ENCODE measurements at places on chromosomes 7 and 10. TPM values are rescaled to one million over a fixed set of nuclear protein-coding genes. Genes with fewer than 3 reads are reported as not detected.

DNA sequence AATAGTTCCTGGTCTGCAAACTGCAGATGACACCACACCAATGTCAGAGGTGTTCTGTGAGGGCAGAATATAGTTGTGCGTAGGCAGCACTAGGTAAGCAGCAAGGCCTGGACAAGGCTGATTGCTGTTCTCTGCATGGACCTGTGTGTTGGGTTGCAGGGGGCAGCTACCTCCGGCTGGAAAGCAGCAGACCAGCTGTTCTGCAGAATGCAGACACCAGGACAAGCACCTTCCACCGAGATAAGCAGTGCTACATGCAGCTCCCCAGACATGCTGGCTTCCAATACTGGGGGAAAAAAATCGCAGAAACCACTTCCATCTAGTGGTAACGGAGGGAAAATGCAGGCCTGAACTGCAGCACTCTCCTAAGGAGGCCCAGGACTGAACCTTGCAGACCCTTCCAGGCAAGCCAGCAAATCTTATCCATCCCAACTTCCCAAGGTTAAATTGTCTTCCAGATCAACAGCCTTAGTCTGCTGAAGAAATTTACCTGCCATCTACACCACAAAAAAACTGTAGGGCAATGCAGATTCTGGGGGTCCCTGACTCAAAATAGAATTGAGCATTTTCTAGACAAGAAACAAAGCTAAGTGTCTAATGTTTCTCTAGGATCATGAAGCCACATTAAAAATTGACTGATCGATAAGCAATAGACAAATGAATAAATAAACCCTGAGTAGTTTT, 50.5 kb upstream of the COBL start:
- H3K4me3 ChIP-seq, result no peak overlapping the region
- H3K36me3 ChIP-seq, result no peaks in the 10 kb centered on the region
- DNase-seq, result peak; percentile 40
- H3K4me1 ChIP-seq, result no peaks in the 10 kb centered on the region
- no peak overlapping the region for H3K27ac ChIP-seq
- H3K27me3 ChIP-seq, result no peaks in the 10 kb centered on the region

GRCh38 chr7:133522501-133522900, 269.6 kb downstream of the EXOC4 start:
- no peaks in the 10 kb centered on the region for H3K4me1 ChIP-seq
- H3K4me3 ChIP-seq, result no peak overlapping the region
- H3K27me3 ChIP-seq, result no peaks in the 10 kb centered on the region
- H3K36me3 ChIP-seq, result no peaks in the 10 kb centered on the region

DNA sequence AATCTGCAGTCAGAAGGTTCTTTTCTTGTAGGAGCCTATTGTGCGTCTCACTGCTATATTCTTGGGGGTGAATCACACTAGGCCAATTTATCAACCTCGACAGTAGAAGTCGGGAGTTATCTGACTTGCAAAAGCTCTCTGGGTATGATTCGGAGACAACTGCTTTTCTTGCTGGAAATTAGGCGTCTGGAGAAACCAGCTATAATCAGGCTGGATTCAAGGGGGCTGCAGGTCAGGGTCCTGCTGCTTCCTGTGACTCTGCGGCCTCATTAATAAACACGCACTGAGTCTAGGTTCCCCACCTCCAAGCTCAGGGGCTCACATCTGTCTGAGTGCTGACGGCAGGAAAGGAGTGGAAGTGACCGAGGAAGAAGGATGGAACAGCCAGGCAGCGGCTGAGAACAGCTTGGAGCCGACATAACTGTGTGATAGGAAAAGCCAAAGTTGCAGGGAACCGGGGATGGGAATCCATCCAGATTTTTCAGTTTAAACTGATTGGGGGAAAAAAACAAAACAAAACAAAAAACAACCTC, 184.6 kb downstream of the FANK1 start:
- H3K36me3 ChIP-seq, result no peaks in the 10 kb centered on the region
- no peaks in the 10 kb centered on the region for H3K27me3 ChIP-seq
- peak; percentile 82 for DNase-seq
- H3K4me1 ChIP-seq, result peaks cover 4% of the 10 kb centered on the region
- peak overlapping the region; percentile 18 for H3K4me3 ChIP-seq
- H3K27ac ChIP-seq, result peak overlapping the region; percentile 9

GRCh38 chr10:70093335-70093944, 39.2 kb downstream of the AIFM2 start:
- no peak overlapping the region for H3K4me3 ChIP-seq
- H3K4me1 ChIP-seq, result no peaks in the 10 kb centered on the region
- no peaks in the 10 kb centered on the region for H3K27me3 ChIP-seq
- DNase-seq, result no peak
- no peaks in the 10 kb centered on the region for H3K36me3 ChIP-seq

DNA sequence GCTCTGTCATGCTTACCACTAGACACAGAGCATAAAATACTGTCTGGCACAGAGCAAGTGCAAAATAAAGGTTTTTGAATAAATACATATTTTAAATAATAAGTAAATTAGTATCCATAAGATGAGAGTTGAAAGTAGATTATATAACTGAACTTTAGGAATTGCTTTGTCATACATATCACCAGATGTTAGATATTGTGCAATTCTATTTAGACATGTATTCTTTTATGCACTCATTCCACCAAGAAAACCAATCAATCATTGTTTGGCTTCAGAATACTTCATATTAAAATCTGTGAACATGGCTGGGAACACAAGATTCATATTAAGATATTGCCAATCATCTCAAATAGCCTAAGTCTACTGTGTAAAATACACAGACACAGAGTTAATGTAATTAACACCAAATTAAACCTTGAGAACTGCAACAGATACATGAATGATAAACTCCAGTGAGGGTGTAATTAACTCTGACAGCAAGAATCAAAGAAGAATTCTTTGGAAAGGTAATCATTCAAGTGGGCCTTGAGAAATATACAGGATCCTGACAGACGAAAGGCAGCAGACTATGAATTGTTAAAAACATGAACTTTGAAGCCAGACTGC, 201.0 kb upstream of the PTN start:
- no peaks in the 10 kb centered on the region for H3K36me3 ChIP-seq
- no peak overlapping the region for H3K4me3 ChIP-seq
- no peaks in the 10 kb centered on the region for H3K4me1 ChIP-seq
- H3K27ac ChIP-seq, result no peak overlapping the region
- peak; percentile 17 for DNase-seq

DNA sequence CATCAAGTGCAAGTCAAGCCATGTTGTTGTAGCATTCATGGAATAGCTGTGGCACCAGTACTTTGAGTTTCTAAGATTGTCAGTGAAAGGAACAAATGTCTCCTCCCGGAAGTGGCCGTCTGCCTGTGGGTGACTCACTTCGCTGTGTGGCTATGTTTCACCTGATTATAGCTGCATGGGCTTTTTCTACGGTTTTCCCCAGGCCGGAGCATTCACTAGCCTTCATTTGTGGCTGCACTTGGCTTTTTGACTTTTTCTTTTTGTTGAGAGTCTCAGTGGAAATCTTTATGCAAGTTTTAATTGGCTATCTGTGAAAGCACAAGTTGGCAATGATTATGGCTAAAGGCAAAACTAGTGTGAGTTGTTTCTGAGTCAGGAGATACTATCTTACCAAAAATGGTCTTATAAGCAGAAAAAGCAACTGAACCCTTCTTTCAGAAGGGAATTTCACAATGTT, 35.0 kb downstream of the SRI start:
- no peaks in the 10 kb centered on the region for H3K4me1 ChIP-seq
- no peak overlapping the region for H3K27ac ChIP-seq
- H3K36me3 ChIP-seq, result no peaks in the 10 kb centered on the region
- DNase-seq, result no peak
- H3K27me3 ChIP-seq, result no peaks in the 10 kb centered on the region

- no peak overlapping the region for H3K27ac ChIP-seq
- H3K27me3 ChIP-seq, result no peaks in the 10 kb centered on the region
- no peaks in the 10 kb centered on the region for H3K36me3 ChIP-seq
- no peak overlapping the region for H3K4me3 ChIP-seq
- DNase-seq, result peak; percentile 7
Observed at GRCh38 chr10:90993340-90993739, 72.5 kb upstream of the ANKRD1 start.

DNA sequence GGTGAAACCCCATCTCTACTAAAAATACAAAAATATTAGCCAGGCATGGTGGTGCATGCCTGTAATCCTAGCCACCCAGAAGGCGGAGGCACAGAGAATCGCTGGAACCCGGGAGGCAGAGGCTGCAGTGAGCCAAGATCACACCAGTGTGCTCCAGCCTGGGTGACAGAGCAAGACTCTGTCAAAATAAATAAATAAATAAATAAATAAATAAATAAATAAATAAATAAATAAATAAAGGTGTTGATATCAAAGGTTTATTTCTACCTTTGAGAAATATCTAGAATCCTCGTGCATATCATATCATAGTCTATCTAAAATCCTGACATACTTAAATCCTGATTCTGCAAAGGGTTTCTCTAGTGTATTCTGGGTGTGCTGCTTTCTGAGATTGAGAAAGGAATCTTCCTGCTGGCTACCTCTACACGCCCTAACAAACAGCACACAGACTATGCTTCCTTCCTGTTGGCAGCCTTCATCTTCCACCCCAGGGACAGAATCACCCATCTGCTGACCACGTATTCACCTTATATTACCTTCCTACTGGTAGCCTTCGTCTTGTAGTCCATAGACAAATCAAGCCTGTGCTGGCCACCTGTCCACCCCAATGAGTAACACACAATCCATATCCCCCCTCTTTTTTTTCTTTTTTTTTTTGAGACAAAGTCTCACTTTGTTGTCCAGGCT, 8.7 kb downstream of the ABLIM1 start:
- H3K4me3 ChIP-seq, result no peak overlapping the region
- H3K27me3 ChIP-seq, result no peaks in the 10 kb centered on the region
- no peak for DNase-seq
- H3K27ac ChIP-seq, result no peak overlapping the region

GRCh38 chr7:106788637-106789036, 76.4 kb upstream of the PIK3CG start:
- no peak overlapping the region for H3K27ac ChIP-seq
- no peaks in the 10 kb centered on the region for H3K4me1 ChIP-seq
- no peak for DNase-seq
- H3K4me3 ChIP-seq, result no peak overlapping the region
- no peaks in the 10 kb centered on the region for H3K27me3 ChIP-seq
- H3K36me3 ChIP-seq, result no peaks in the 10 kb centered on the region

GRCh38 chr10:103784089-103784488, 71.3 kb downstream of the SH3PXD2A start:
- H3K27ac ChIP-seq, result no peak overlapping the region
- no peak overlapping the region for H3K4me3 ChIP-seq
- no peak for DNase-seq
- H3K27me3 ChIP-seq, result no peaks in the 10 kb centered on the region
- H3K4me1 ChIP-seq, result peaks cover 17% of the 10 kb centered on the region

- H3K4me3 ChIP-seq, result no peak overlapping the region
- H3K27me3 ChIP-seq, result no peaks in the 10 kb centered on the region
- no peak for DNase-seq
- H3K36me3 ChIP-seq, result no peaks in the 10 kb centered on the region
Observed at GRCh38 chr7:145643981-145644380, 472.6 kb upstream of the CNTNAP2 start.

- H3K36me3 ChIP-seq, result no peaks in the 10 kb centered on the region
- peaks cover 6% of the 10 kb centered on the region for H3K4me1 ChIP-seq
- no peak overlapping the region for H3K4me3 ChIP-seq
- DNase-seq, result peak; percentile 63
- H3K27me3 ChIP-seq, result no peaks in the 10 kb centered on the region
- H3K27ac ChIP-seq, result no peak overlapping the region
Observed at GRCh38 chr10:30857803-30858202, 173.9 kb downstream of the ZNF438 start.

- DNase-seq, result no peak
- H3K4me1 ChIP-seq, result no peaks in the 10 kb centered on the region
- H3K27ac ChIP-seq, result no peak overlapping the region
- no peaks in the 10 kb centered on the region for H3K27me3 ChIP-seq
- H3K36me3 ChIP-seq, result no peaks in the 10 kb centered on the region
Observed at GRCh38 chr7:152013230-152013629, 12.2 kb upstream of the GALNT11 start.

DNA sequence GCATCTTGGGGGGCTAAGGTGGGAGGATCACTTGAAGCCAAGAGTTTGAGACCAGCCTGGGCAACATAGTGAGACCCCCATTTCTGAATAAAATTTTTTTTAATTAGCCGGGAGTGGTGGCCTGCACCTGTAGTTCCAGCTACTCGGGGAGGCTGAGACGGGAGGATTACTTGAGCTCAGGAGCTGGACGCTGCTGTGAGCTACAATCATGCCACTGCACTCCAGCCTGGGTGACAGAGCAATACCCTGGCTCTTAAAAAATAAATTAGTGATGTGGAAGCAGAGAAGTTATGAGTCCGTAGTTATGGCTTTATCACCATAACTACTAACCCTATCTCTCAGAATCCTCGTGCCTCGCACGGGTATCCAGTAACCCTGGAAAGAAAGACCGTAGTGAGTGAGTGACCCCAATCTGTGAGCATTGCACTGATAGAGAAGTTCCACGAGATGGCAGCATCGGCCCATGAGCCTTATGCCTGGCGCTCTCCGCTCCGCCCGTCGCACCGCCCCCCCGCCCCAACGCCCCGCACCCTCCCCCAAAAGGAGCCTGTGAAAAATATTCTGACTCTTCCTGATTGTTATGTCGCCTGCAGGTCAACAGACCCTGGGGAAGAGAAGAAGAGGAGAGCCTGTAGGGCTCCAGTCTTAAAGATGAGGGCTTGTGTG, 4.9 kb upstream of the SLC29A3 start:
- no peaks in the 10 kb centered on the region for H3K36me3 ChIP-seq
- no peak overlapping the region for H3K4me3 ChIP-seq
- H3K27me3 ChIP-seq, result no peaks in the 10 kb centered on the region
- H3K4me1 ChIP-seq, result no peaks in the 10 kb centered on the region
- peak; percentile 25 for DNase-seq

DNA sequence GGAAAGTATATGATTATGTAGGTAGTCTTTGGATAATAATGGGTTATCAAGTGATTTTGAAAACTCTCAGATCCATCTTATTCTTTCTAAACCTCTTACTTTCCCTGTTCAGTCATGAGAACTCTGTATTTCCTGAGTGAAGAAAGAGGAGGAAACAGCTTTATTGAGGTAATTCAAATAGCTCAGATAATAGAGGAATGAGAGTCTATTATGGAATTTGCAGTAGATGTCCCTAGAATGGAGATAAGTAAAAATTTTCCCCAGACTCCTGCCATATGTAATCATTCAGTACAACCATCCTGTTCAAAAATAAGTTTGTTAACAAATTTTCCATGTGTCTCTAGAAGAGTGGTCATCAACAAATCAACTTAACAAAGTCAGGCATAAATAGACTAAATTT, 36.4 kb downstream of the EPDR1 start:
- no peaks in the 10 kb centered on the region for H3K36me3 ChIP-seq
- DNase-seq, result peak; percentile 23
- no peak overlapping the region for H3K4me3 ChIP-seq

The MRPS17 gene
- 20.8 TPM for total RNA-seq

The HOXA9 gene
- total RNA-seq, result under 0.01 TPM

The ARL5B gene
- 12.1 TPM for total RNA-seq

The HOXA3 gene
- total RNA-seq, result 1.5 TPM
